T-helper 9 cell (primary cell): ENCODE measurements at places on chromosomes 3 and 15.

DNA sequence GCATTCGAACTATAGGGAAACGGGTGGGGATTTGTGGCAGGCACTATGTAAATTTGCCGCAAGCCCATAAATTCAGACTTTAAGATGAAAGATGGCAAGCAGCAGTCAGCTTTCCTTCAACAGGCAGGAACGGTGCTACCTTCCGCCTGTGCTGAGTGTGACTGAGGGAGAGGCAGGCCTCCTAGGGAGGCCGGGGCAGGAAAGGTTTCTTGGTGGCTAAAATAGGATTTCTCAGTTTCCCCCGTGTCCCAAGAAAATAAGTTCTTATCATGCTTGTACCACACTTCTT, 12.5 kb downstream of the FLNB start:
- DNase-seq = no peak

DNA sequence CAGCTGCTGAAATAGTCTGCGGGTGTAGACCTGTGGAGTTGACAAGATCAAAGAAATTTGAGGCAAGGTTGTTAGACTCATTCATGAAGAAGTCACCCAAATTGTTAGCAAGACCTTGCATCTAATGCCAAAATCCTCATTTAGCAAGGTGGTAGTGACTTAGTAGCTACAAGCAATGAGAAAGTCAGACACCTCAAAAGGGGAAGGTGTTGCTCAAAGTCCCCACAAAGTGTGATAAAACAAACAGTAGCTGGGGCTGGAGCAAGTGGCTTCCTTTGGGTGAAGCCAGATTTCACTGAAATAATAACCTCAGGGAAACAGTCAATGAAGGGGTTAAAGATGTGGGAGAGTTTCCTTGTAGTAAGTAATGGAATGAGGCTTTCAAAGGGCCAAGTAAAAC, 44.9 kb downstream of the CD86 start:
- no peak for DNase-seq

DNA sequence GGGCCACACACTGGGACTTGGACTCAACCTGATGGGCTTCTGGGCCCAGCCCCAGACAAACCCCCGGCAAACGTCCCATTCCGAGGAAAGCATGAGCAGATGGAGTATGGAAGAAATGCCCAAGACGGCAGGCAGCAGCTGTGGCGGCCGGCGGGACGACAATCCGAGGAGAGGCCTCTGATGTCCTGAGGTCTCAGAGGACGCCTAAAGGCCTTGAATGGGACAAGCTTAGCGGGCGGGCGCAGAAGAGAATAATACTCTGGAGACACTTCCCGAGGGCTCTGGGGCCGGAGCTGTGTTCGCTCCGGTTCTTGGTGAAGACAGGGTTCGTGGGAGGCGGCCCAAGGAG, 482 bp upstream of the OGG1 start:
- no peak for DNase-seq

- no peak for DNase-seq
Measured at GRCh38 chr15:87609474-87609873, 647.1 kb downstream of the NTRK3 start.

GRCh38 chr3:100081986-100082692, 32.2 kb downstream of the FILIP1L start:
- no peak for DNase-seq

DNA sequence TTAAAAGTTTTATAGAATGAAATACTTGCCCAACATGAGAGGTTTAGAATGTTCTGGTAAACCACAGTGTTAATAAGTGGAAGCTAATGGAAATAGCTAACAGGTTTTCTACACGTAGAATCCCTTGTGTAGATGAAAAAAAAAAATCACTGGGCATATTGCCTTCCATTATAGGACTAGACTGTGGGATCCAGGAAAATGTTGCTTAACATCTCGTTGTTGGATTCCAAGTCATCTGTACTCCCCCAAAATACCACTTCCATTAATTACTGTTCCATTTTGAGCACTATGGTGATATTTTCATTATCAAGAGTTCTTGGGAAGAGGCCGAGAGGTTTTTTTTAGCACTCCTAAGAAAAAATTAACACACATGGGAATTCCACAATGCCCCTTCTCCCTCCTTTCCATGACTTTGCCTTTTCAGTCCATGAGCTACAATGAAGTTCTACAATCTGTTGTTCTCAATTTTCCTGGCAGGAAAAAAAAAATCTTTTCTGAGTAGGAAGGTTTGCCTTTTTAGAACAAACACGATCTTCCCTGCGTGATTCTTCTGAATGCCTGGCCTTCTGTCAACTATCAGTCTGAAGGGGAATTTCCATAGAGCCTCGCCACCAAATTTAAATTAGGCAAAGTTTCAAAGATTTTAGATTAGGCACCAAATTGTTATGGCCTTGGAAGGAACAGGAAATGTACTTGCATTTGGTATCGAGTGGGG, 74.4 kb upstream of the CTDSPL start:
- DNase-seq = no peak

- DNase-seq = no peak
Measured at GRCh38 chr15:75167588-75168350, 33.9 kb upstream of the C15orf39 start.

DNA sequence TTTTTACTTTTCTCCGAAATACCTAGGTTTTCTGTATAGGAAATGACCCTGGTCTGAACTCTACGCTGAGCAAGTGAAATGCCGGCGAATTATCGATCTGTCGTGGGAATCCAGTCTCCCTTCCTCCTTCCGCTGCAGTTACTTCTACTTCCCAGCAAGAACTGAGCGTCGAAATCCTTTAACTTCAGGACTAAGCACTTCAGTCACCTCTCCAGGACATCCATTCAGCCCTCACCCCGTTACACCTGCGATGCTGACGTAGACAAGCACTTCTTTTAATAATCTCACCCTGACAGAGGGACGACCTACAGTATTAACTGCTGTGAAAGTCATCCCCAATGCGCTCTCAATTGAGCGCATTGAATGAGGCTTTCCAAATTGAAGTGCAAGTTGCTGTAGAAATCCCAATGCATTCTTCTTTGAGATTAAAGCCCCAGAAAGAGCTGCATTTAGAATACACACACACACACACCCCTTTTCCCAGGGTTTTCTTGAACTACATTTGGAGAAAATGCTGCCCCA, 1.3 kb downstream of the TOP2B start:
- DNase-seq = peak; percentile 12

- no peak for DNase-seq
Measured at GRCh38 chr3:24545887-24546286, 51.2 kb upstream of the THRB start.

GRCh38 chr3:38009807-38010591, 19.4 kb downstream of the VILL start:
- DNase-seq = no peak

GRCh38 chr3:31343075-31343474, 189.7 kb upstream of the STT3B start:
- no peak for DNase-seq

DNA sequence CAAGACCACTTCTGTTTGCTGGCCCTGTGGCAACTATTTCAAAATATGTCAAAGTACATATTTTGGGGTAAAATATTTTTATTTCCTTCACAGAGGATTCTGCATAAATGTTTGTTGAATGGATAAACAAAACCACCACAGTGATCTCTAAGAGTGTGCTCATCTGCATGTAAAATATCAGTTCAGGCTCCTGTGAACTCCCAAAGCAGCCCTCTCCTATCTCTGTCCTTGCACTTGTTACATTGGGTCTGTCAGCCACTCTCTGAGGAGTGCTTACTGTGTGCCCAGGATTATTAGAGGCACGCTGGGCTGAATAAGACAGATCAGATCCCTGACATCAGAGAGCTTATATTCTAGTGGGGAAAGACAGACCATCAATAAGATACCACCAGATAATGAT, 27.1 kb downstream of the IQCH start:
- no peak for DNase-seq

GRCh38 chr15:56794553-56795329, 61.4 kb upstream of the ZNF280D start:
- DNase-seq = no peak

DNA sequence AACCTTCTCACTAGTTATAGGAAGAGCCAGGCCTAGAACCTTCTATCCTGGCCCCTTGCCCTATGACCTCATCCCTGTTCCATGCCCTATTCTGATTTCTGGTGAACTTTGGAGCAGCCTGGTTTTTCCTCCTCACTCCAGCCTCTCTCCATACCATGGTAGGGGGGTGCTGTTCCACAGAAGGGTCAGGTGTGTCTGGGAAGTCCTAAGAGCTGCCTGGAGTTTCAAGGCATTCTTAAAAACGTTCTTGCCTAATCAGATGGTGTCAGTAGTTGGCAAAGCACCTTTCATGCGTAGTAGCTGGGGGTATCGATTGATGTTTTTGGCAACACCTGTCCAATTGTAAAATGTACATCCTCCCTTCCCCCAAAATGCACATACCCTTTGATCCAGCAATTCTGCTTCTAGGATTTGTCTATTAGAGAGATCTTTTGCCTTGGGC, 16.8 kb upstream of the ALPK3 start:
- DNase-seq = no peak

- no peak for DNase-seq
Measured at GRCh38 chr15:27861171-27861570, 237.9 kb downstream of the OCA2 start.

- no peak for DNase-seq
Measured at GRCh38 chr3:133529809-133530208, 43.7 kb upstream of the CDV3 start.

DNA sequence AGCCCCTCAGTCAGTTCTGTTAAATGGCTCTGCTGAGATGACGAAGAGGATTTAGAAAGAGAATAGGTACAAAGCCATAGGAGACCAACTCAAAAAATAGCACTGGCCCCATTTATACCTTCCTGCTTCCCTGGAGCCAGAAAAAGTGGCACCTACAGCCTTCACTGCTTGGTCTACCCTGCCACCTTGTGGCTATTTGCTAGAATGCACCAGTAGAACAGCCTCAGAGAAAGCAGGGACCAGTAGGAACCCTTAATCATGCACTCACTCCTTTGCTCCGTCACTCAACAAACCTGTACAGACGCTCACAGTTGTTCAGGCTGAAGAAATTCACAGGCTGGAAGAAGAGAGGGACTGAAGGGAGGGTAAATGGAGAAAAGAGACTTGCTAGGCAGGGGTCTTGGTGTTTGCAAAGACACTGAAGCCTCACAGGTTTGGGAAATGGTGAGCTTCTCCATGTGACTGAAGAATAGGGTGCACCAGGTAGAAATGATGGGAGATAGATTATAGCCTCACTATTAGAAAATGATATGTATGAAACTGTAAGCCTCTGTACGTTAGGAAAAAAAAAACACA, 12.1 kb upstream of the RTP2 start:
- peak; percentile 59 for DNase-seq

- no peak for DNase-seq
Measured at GRCh38 chr3:99023590-99024192, 122.2 kb upstream of the DCBLD2 start.

- DNase-seq = no peak
Measured at GRCh38 chr3:60916546-60916945, 334.7 kb downstream of the FHIT start.

- no peak for DNase-seq
Measured at GRCh38 chr3:129440618-129441190, 680 bp downstream of the IFT122 start.

- no peak for DNase-seq
Measured at GRCh38 chr3:46447228-46447985, 17.3 kb downstream of the LTF start.

DNA sequence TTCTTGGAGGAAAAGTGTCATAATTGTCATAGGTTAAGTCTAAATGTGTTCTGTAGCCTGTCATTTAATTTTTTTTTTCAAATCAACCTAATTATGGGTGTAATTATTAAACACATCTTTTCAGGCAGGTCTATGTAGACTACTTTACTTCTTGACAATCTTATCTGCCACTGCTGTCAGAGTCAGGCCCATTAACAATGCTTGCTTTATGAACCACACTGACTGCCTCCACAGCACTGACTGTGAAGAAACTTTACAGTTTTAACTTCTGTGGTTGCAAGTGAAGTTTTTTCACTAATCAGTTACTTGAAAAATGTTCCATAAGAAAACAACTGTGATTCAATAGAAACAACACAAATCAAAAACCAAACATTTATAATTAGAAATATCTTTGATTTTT, 407.8 kb downstream of the PLCL2 start:
- no peak for DNase-seq

- DNase-seq = no peak
Measured at GRCh38 chr3:63442918-63443317, 164.8 kb downstream of the SYNPR start.

- no peak for DNase-seq
Measured at GRCh38 chr3:73498764-73499622, 125.7 kb downstream of the PDZRN3 start.

DNA sequence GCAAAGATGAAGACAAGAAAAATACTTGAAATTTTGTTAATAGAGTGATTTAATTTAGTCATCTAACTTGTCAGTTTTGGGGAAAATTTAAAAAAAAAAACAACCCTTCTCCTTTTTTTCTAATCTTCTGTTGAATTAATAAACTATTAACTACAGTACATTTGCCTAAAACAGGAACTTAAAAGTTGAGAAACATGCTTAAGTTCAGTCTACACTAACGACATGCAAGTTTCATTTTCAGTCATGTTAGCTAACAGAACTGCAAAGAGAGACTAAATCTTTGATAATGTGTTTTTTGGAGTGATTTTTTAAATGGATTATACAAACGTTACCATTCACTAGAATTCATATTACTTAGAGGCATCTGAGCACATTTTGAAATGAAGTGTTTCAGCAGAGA, 71.9 kb upstream of the MBNL1 start:
- no peak for DNase-seq
